Tibial nerve (tissue), 4 donors: ENCODE measurements at places on chromosomes 5 and 9. TPM values are rescaled to one million over a fixed set of nuclear protein-coding genes. Genes with fewer than 3 reads are reported as not detected.

DNA sequence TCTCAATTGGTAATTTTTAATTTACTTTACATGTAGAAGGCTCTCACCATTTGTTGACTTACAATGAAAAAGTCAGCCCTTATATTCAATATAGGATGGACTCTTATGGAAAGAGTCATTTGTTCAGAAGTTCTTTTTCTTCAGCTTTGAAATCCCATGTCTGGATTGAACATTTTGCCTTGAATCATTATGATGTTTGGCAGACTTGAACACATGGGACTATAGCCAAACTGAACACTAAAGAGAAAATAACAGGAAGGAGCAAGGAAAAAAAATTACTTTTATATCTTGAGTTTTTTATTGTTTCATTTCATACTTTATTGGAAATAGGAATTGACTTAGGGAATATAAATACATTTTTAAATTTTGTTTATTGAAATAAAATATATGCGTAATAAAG lies 1503.0 kb downstream of the EFNA5 start:
- DNase-seq, result no peak

- DNase-seq, result no peak
Measured at GRCh38 chr5:90113108-90113507, 296.4 kb downstream of the CETN3 start.

GRCh38 chr5:133072021-133072420 lies 20.2 kb downstream of the HSPA4 start:
- DNase-seq, result no peak

DNA sequence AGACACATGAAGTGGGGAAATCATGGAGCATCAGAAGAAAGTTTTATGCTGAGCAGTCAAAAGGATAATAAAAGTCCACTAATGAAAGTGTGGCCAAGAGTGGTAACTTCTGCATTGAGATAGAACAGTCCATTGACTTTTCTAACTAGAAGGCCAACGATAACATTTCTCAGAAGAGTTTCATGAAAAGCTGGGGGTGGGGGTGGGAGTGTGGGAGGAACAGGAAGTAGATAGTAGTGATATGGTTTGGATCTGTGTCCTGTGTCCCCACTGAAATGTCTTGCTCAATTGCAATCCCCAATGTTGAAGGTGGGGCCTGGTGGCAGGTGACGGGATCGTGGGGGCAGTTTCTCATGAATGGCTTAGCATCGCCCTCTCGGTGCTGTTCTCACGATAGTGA lies 36.2 kb upstream of the SNAPC3 start:
- DNase-seq, result no peak

GRCh38 chr5:94268226-94268625 lies 350.2 kb downstream of the KIAA0825 start:
- DNase-seq, result no peak

DNA sequence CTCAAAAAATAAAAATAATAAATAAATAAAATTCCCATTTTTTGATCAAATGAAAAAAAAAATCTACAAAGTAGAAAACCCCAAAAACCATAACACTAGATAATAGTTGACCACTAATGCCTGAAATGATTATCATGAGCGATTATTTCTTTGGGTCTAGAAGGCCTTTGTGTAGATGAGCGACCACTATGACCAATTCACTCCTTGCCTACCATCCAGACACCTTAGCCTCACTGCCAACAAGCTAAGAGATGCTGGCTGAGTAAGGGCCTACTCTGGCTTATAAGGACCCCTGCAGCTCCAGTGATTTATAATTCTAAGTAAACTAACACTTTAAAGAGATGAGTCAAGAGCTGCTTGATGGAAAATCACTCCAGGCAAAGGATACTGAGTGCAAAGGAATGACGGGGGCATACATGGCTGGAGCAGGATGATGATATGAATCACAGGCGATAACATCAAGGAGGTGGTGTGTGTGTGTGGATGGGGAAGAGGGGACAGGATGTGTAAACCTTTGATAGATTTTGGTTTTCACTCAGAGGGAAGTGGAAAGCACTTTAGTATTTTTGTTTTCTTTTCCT lies 4.8 kb upstream of the F2RL1 start:
- no peak for DNase-seq

DNA sequence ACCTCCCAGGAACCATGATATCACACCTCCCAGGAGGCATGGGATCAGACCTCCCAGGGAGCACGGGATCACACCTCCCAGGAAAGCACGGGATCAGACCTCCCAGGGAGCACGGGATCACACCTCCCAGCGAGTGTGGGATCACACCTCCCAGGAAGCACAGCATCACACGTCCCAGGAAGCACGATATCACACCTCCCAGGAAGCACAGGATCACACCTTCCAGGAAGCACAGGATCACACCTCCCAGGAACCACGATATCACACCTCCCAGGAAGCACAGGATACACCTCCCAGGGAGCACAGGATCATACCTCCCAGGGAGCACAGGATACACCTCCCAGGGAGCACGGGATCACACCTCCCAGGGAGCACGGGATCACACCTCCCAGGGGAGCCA lies 30.0 kb upstream of the FCN2 start:
- no peak for DNase-seq

- DNase-seq, result no peak
Measured at GRCh38 chr5:13780081-13780480, 164.4 kb downstream of the DNAH5 start.

GRCh38 chr5:149407323-149408251 lies 28.5 kb upstream of the IL17B start:
- no peak for DNase-seq

- DNase-seq, result no peak
Measured at GRCh38 chr5:172624083-172624995, 16.7 kb upstream of the NEURL1B start.

Gene SPATA31E1
- total RNA-seq, result not detected

Gene CNTNAP3
- 10.5 TPM for total RNA-seq

DNA sequence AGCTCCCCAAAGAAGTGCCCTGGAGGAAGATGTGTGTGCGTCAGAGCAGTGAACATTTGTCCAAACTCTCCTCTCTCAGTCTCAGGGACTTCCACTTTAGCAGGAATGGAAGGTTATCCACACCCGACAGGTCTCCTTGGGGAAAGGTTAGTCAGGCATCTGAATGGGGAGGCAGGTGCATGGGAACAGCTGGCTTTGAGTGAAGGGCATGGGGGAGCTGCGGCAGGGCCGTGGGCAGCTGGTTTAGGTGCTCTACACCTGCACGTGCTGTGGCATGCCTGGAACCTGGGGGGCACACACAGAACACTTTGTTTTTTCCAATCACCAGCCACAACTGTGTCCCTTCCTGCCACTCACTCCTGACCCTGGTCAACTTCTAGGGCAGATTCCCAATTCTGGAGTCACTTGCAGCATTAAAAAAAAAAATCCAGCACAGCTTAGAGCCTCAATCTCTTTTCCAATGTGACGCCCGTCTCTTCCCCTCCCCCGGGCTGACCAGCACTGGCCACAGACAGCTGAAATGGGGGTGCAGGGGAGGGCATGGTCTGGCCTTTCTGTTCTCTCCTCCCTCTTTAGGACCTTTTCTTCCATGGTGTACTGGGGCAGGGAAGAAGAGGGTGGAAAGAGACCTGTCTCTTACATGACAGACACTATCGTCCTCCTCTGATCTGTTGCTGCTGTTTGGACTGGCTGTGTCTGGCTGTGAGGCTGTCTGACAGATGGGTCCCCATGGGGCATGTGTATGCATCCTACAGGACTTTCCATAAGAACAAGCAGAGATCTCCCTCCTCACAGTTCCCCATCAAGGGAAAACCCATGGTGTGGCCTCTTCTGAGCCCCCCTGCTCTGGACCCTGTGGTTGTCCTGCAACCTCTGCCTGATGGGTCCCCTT lies 9.5 kb upstream of the IL3 start:
- DNase-seq, result no peak

Gene PCA3
- total RNA-seq, result under 0.01 TPM

GRCh38 chr9:93028448-93029006 lies 30.0 kb upstream of the SUSD3 start:
- DNase-seq, result no peak

DNA sequence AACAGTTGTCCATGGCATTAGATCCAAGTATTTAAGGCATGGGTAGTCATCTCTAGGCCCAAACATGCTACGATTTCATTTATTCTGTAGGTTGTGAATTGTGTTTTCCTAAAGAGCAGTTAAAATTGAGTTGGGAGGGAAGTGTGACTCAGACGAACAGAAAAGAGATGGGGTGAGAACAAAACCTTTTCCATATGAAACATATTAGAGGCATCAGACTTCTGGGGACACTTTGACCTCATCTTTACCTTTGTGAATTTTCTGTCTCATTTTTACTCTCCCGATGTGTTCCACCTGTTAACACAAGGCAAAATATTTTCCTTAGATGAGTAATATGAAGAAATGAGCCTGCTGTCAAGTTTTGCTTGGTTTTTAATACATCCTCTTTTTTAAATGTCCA lies 181.3 kb downstream of the ESM1 start:
- no peak for DNase-seq

DNA sequence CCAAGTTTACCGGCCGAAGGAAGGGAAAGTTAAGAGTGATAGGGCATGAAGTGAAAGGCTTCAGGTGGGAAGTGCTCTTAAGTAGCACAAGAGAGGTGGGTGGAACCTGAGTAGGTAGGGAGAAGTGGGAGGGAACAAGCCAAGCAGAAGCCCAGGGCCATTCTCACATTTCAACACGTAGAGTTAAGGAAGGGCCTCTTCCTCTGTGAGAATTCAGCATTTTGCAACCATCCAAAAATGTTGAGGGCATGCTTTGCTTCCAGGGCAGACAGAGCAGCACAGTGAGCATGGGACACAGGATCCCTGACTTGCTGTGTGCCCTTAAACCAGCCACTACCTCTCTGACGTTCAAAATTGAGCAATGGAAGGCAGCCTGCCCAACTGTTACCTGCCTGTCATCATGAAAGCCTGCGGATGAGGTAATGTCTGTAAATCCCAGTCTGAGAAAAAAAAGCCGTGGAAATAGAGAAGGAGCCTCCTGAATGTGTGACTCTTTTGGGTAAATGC lies 3.3 kb downstream of the CYFIP2 start:
- no peak for DNase-seq

Gene MYMK
- total RNA-seq, result 8.3 TPM

DNA sequence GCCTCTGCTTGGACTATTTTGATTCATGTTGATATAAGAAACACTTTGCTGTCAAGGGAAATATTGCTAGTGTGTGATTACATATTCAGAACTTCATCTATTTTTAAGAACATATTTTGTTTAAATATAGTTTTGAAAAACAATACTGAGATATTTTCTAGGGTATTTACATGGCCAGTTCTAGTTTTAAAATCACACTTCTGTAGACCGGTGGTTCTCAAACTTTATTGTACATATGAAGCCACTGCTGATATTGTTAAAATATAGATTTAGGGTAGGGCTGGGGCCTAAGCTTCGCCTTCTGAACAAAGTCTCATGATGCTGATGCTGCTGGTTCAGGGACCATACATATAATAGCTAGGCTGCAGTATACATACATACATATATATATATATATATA lies 1000.0 kb downstream of the PTPRD start:
- DNase-seq, result no peak

Gene FAXDC2
- 86.3 TPM for total RNA-seq

DNA sequence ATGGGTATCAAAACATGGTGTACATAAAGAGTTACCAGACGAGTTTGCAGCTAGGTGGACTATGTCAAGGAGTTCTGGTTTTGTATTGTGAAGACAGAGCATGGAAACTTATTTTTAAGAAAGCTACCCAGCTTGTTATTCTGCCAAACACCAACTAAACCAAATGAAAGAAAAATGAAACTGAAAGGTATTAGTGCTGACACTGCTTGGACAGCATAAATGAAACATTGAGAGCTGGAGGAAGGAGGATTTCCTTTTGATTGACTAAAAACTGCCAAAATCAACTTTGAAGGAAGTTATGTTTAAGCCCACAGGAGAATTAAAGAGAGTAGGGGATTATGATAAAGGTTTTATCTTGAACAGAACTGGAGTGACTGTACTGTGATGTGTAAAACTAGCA lies 766.2 kb downstream of the PTPRD start:
- no peak for DNase-seq

GRCh38 chr5:124599028-124599973 lies 147.1 kb downstream of the ZNF608 start:
- no peak for DNase-seq

Gene PGM5
- total RNA-seq, result 29.1 TPM

Gene SAPCD2
- 0.22 TPM for total RNA-seq

- no peak for DNase-seq
Measured at GRCh38 chr9:129888293-129889121, 53.2 kb downstream of the USP20 start.

GRCh38 chr5:120974690-120975089 lies 510.6 kb downstream of the PRR16 start:
- no peak for DNase-seq

- no peak for DNase-seq
Measured at GRCh38 chr5:61687371-61687770, 355.3 kb downstream of the ZSWIM6 start.

Gene SPATA31D4
- total RNA-seq, result not detected

Gene ARID3C
- total RNA-seq, result 2.1 TPM

- DNase-seq, result no peak
Measured at GRCh38 chr5:131607418-131607817, 27.6 kb downstream of the RAPGEF6 start.

- no peak for DNase-seq
Measured at GRCh38 chr9:99031319-99031718, 73.6 kb upstream of the TGFBR1 start.

Gene FBN2
- total RNA-seq, result 5.9 TPM

DNA sequence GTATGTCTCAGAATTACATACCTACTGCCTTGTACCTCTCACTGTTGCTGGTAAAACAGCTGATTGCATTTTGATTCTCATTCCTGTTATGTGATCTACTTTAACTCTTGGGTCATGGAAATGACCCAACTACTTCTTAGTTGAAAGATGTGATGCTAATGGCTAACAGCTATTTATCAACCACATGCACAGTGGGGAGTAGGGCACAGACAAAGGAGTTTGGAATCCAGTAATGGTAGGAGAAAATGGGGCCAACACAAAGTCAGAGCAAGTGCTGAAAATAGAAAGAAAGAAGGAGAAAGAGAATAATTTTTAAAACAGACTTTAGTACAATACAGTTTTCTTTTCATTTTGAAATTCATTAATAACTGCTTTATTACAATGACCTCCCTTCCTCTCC lies 241.0 kb downstream of the PTPRD start:
- DNase-seq, result no peak

DNA sequence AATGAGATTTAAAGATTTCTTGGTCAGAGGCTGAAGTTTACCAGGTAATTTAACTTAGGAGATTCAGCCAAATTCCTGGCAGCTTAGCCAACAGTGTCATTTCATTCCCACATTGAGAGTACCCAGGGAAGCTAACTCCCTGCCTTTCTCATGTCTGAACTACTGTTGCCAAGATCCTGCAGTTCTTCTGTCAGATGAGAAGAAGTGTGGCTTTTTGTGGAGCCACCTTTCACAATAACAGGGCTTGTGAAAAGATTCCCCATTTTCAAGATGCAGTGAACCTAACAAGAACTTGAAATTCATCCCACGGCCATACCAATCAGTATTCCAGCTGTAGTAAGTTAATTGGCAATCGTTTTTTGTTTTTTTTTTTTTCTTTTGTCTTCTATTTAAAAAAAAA lies 176.4 kb downstream of the XRCC4 start:
- no peak for DNase-seq

GRCh38 chr9:113668061-113668460 lies 204.5 kb downstream of the RGS3 start:
- DNase-seq, result no peak
